ENCODE measurements at places on chromosomes 12 and 14. TPM values are rescaled to one million over a fixed set of nuclear protein-coding genes. Genes with fewer than 3 reads are reported as not detected.
A peak's percentile ranks its signal among the peaks of the same experiment; 100 is the strongest.

DNA sequence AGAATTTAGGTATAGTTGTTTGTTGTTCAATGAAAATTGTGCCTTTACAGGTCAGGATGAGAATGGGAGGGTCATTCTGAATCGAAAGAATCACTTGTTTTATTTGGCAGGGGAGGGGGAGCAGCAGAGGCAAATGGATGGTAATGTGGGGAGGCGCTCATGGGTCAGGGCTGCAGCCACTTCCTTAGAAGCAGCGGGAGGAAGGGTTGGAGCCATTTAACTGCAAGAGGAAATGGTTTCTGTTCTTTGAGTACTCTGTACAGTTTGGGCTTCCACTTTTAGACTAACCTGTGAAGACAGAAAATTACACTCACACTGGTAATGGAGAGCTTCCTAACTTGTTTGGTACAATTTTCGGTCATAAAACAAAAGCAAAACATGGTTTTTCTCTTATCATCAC lies 57.2 kb downstream of the PIWIL1 start:
- no peak overlapping the region for H3K27ac ChIP-seq
- DNase-seq: no peak
- no peak overlapping the region for H3K4me3 ChIP-seq
- no peaks in the 10 kb centered on the region for H3K36me3 ChIP-seq

Gene SLC6A13
- 2.4 TPM for total RNA-seq

- no peak for DNase-seq
- no peaks in the 10 kb centered on the region for H3K36me3 ChIP-seq
- no peak overlapping the region for H3K27ac ChIP-seq
- no peaks in the 10 kb centered on the region for H3K4me1 ChIP-seq
- H3K4me3 ChIP-seq: no peak overlapping the region
Observed at GRCh38 chr14:98638366-98638765, 633.6 kb downstream of the BCL11B start.

Gene GDF3
- total RNA-seq: not detected

Gene PTCSC3
- not detected for total RNA-seq

DNA sequence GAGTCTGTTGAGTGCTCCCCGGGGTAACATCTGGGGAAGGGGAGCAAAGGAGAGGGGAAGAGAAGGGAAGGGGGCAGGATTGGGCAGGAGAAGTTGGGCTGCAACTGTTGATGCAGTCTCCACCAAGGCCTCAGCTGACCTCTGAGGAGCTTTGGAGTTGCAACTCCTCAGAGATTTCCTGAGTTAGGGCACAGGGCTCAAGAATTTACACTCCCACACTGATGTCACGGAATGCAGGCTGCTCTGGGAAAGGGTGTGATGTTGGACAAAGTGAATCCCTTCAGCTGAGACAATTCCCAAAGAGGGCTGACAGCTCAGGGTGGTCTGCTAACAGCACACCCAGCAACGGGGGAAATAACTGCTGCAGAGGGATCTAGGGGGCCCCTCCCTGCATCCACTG lies 295.6 kb downstream of the PCNX1 start:
- no peak for DNase-seq
- no peak overlapping the region for H3K4me3 ChIP-seq
- no peaks in the 10 kb centered on the region for H3K36me3 ChIP-seq
- peaks cover 4% of the 10 kb centered on the region for H3K4me1 ChIP-seq

DNA sequence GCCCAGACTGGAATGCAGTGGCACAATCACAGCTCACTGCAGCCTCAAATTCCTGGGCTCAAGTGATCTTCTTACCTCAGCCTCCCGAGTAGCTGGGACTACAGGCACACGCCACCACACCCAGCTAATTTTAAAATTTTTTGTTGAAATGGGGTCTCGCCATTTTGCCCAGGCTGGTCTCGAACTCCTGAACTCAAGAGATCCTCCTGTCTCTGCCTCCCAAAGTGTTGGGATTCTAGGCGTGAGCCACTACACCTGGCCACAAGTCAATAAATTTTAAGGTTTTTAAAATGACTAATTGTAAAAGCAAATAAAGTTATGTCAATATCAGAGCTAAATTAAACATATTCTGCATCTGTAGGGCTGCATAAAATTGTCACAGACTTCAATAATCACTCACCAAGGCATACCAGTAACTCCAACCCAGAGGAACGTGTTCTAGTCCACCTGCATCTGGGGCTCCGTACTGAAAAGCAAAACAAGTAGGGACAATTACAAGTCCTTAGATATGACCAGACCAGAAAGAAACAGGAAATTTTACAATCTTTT lies 13.9 kb downstream of the GNS start:
- DNase-seq: no peak
- H3K27me3 ChIP-seq: no peaks in the 10 kb centered on the region
- H3K27ac ChIP-seq: no peak overlapping the region
- peaks cover 54% of the 10 kb centered on the region for H3K36me3 ChIP-seq

Gene ZNF605
- total RNA-seq: 14.9 TPM

- no peak for DNase-seq
- H3K36me3 ChIP-seq: no peaks in the 10 kb centered on the region
- no peaks in the 10 kb centered on the region for H3K27me3 ChIP-seq
- H3K4me3 ChIP-seq: no peak overlapping the region
- H3K4me1 ChIP-seq: no peaks in the 10 kb centered on the region
Observed at GRCh38 chr12:28563936-28564335, 373.7 kb downstream of the CCDC91 start.

- no peak overlapping the region for H3K4me3 ChIP-seq
- peaks cover 12% of the 10 kb centered on the region for H3K27me3 ChIP-seq
- H3K36me3 ChIP-seq: no peaks in the 10 kb centered on the region
Observed at GRCh38 chr14:77158175-77158881, 16.7 kb upstream of the ZDHHC22 start.

Gene ZNF385A
- total RNA-seq: 2.7 TPM

DNA sequence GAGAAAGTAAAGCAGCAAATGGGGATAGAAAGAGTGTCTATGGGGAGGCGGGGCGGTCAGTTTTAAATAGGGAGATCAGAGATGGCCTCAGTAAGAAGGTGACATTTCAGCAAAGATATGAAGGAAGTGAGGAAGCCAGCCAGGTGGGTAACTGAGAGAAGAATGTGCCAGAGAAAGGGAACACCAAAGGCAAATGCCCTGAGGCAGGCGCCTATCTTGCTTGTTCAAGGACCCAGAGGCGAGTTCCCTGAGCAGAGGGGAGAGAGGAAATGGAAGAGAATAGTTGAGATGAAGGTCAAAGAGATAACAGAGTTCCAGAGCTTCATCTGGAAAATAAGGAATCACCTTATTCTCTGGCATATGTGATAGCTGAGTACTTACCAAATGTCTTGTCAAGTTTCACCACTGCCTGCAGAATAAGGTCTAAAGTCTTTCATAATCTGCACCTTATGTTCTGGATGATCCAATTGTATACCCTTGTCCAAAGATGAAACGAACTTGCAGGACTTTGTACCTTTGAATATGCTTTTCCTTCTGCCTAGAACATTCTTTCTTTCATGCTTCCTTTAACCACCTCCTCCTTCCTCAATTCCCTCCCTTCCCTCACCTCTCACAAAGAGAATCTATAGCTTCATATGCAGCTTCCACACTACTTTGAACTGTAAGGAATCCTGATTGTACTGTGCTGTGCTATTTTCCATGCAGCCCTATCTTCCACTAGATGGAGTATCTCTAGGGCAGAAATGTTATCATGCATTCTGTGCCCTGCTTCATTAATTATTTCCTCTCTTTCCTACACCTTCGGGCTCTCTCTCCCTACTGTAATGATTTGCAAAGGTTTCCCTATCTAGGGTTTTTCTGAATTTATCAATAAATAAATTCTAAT lies 38.5 kb downstream of the GNPTAB start:
- H3K27ac ChIP-seq: no peak overlapping the region
- H3K27me3 ChIP-seq: no peaks in the 10 kb centered on the region
- peaks cover 3% of the 10 kb centered on the region for H3K36me3 ChIP-seq
- H3K4me3 ChIP-seq: no peak overlapping the region
- no peaks in the 10 kb centered on the region for H3K4me1 ChIP-seq

DNA sequence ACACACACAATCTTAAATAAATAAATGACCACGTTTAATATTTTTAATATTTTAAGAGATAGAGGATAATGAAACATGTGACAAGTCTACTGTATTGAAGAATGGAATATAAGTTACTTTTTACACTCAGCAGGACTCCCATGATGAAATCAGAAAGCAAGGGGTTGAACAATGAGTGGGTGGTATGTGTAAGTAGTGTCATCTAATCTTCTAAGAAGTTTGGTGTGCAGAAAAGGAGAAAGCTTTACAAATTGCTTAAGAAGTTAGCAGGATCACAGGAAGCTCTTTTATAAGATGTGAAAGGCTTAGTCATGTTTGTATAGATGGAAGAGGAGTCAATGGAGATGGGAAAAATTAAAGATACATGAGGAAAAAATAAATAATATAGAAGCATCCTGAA lies 47.8 kb downstream of the SLC15A5 start:
- no peaks in the 10 kb centered on the region for H3K27me3 ChIP-seq
- H3K36me3 ChIP-seq: no peaks in the 10 kb centered on the region
- H3K4me1 ChIP-seq: no peaks in the 10 kb centered on the region
- H3K4me3 ChIP-seq: no peak overlapping the region
- DNase-seq: no peak

DNA sequence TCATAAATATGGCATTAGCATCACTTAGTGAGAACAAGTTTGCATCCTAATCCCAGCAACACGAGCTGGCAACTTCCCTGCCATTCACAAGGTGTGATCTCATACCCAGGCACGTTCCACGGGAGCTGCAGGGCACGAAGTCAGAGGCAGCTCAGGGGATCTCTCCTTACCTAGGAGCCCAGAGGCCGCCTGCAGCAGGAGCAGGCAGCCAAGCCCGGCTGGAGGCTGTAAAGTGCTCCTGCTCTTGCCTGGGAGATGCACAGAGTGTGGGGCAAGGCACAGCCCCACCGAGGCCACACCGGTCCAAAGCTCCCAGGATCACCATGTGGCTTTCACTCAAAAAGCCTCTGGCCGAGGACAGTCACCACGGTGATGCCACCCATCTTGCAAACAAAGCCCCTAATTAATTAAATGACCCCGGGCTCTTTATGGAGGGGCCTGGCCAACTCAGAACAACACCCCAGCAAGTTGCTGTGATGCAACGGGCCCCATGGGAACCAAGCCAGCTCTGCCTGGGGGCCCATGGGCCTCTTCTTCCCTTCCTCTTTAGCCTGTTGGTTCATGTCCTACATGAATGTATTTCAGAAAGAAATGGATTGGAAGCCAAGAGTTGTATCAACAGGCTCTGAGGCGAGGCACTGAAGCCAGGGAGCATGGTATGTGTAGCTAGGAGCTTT lies 26.5 kb downstream of the NUAK1 start:
- no peak overlapping the region for H3K4me3 ChIP-seq
- no peak for DNase-seq
- H3K36me3 ChIP-seq: no peaks in the 10 kb centered on the region
- H3K4me1 ChIP-seq: peaks cover 49% of the 10 kb centered on the region
- no peak overlapping the region for H3K27ac ChIP-seq

Gene SPPL3
- 10.2 TPM for total RNA-seq

Gene KICS2
- total RNA-seq: 3.2 TPM

Gene SERPINA12
- total RNA-seq: not detected

GRCh38 chr12:90827567-90827966 lies 127.4 kb downstream of the CCER1 start:
- no peak overlapping the region for H3K4me3 ChIP-seq
- H3K36me3 ChIP-seq: no peaks in the 10 kb centered on the region
- peak; percentile 19 for DNase-seq

DNA sequence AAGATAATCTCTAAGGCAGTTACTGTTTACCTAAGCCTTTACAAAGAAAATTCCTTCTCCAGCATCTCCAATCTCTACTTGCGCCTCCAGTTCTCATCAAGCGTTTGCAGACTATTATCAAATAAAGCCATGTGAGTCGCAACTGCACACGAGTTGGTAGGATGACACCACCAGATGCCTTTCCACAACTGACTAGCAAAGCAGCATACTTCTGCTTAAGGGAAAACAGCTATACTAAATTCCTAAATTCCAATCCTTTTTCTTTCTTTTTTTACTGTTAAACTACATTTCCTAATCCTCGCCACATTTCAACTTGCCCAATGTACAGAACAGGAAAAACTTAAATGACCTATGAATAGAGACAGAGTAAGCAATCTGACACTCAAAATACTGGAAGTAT lies 166.7 kb downstream of the ITPR2 start:
- no peak for DNase-seq
- no peaks in the 10 kb centered on the region for H3K36me3 ChIP-seq
- H3K27me3 ChIP-seq: no peaks in the 10 kb centered on the region
- H3K4me1 ChIP-seq: no peaks in the 10 kb centered on the region
- H3K4me3 ChIP-seq: no peak overlapping the region

- peak; percentile 58 for DNase-seq
- H3K4me3 ChIP-seq: no peak overlapping the region
- H3K27me3 ChIP-seq: no peaks in the 10 kb centered on the region
- no peak overlapping the region for H3K27ac ChIP-seq
- no peaks in the 10 kb centered on the region for H3K36me3 ChIP-seq
- peaks cover 19% of the 10 kb centered on the region for H3K4me1 ChIP-seq
Observed at GRCh38 chr12:10366875-10367274, 23.0 kb downstream of the KLRK1 start.

DNA sequence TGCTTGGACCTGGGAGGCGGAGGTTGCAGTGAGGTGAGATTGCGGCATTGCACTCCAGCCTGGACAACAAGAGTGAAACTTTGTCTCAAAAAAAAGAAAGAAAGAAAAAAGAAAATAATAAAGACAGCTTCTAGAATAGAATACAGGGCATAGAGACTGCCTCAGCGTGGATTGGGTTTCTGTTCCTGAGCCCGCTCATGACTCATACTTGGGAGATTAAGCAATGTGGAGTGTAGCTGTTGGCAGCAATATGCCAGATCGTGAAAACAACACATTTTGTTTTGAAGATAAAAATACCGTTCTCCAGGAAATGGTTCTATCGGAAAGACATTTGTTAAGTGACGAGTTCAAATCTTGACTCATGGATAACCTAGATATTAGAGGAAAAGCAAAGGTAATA lies 67.2 kb downstream of the GLT1D1 start:
- no peak overlapping the region for H3K27ac ChIP-seq
- DNase-seq: peak; percentile 16
- H3K27me3 ChIP-seq: no peaks in the 10 kb centered on the region
- H3K4me3 ChIP-seq: no peak overlapping the region
- H3K4me1 ChIP-seq: no peaks in the 10 kb centered on the region

- no peaks in the 10 kb centered on the region for H3K36me3 ChIP-seq
- no peak overlapping the region for H3K4me3 ChIP-seq
- peaks cover 32% of the 10 kb centered on the region for H3K4me1 ChIP-seq
- no peak for DNase-seq
- H3K27me3 ChIP-seq: no peaks in the 10 kb centered on the region
Observed at GRCh38 chr14:98944989-98945388, 327.0 kb downstream of the BCL11B start.

DNA sequence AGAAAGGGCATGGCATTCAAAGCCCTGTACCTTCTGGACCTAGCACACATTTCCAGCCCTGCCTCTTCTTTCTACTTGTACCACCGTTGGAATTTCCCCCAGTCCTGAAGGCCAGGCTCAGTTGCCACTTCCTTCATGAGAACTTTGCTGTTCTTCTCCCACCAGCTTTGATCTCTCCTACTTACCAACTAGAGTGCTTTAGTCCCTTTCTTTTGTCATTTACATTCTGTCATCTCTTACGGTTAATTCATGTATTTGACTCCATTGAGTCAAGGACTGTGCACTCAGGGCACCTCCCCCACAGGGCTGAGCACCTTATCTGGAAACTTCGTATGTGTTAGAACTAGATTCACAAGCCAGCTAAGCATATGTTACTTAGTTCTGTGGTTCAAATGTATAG lies 26.3 kb downstream of the BICDL1 start:
- no peak for DNase-seq
- H3K27ac ChIP-seq: no peak overlapping the region
- H3K27me3 ChIP-seq: no peaks in the 10 kb centered on the region
- H3K4me3 ChIP-seq: no peak overlapping the region
- H3K36me3 ChIP-seq: no peaks in the 10 kb centered on the region

All from muscle of leg (tissue), 16 donors.